ENCODE measurements at places on chromosomes 11 and 22.

GRCh38 chr22:41913040-41913719 is 1.7 kb downstream of the SHISA8 start:
- DNase-seq: no peak

DNA sequence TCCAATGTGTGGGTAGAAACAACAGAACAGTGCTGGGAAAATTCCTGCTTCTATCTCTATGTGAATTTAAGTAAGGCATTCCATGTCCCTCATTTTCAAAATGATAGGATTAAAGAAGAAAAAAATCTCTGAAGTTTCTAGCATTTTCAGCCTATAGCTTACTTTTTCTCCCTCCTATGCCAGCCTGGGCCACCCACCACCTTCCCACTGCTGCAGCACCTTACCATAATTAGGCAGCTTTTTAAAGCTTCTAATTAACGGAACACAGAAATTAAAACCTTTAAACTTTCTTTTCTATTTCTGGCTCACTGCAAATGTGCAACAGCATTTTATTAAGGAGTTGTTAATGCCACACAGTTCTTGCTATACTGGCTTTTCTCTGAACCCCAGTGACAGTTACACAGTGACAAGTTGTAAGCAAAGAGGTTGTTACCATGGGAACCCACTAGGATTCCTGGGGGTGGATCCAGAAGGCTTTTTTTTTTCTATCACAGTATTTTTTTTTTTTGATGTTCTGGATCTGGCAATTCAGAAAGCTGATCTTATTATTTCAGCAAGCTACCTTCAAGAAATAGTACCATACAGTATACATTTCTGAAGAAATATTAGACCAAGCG is 20.2 kb downstream of the CELF1 start:
- no peak for DNase-seq

DNA sequence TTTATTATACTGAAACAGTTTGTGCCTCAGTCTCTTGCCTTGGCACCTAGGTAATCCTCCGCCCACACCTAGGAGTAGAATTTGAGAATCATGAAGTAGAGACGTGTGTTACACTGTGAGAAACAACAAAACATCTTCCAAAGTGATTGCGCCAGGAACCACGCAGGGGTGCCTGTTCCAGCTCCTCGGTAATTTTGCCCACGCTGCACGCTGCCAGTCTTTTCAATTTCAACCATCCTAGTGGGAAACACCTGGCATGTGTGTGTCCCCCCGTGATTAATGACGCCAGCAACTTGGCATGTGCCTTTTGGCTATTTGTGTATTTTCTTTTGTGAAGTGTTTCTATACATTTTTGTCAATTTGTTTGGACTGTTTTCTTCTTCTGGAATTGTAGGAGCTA is 919.1 kb downstream of the BRD1 start:
- no peak for DNase-seq

GRCh38 chr11:94796863-94797262 is 28.7 kb downstream of the AMOTL1 start:
- DNase-seq: no peak

GRCh38 chr11:14189874-14190273 is 169.1 kb downstream of the RRAS2 start:
- no peak for DNase-seq

DNA sequence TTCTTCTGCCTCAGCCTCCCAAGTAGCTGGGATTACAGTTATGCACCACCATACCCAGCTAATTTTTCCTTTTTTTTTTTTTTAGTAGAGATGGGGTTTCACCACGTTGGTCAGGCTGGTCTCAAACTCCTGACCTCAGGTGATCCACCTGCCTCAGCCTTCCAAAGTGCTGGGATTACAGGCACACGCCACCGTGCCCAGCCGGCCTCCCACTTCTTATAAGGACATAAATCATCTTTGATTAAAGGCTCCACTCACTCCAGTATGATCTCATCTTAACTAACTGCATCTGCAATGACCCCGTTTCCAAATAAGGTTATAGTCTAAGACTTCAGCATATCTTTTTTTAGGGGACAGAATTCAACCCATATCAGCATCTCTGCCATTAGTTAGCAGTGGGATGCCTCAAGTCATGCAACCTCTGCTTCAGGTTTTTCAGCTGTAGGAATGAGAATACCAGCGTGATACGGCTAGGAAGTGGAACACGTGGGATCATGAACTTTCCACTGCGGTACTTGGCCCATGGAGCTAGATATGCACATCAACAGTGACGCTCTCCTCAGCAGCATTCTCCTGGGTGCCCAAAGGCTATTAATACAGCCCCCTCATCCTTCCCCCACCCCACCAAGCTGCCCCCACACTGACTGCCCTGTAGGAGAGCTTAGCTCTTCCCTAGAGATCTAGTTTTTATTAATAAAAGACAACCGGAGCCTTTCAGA is 41.4 kb downstream of the MCHR1 start:
- no peak for DNase-seq

GRCh38 chr22:32044913-32045312 is 1.9 kb downstream of the SLC5A1 start:
- no peak for DNase-seq

DNA sequence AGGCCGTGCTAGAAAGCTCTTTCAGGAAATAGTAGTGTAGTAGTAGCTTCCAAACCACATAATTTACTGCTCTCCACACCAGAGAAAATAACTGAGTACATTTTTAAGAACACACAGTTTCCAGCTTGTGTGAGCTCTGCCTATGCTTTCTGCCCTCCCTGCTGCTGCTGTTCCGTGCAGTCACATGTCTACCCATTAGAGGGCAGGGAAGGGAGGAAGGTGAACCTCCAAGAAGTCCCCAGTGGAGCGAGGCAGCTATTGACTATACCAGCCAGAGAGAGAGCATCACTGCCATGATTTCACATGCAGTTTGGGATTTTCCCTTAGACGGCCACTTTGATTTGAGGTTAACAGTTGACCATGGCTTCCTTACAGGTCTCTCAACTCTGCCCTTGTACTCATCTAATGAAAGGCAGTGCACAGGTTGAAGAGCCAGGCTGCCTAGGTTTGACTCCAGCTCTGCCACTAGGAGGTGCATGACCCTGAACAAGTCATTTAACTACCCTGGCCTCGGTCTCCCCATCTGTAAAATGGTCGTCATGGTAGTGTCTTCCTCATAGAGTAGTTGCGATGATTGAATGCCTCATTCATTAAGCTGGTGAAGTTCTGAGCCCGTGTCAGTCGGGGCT is 19.7 kb upstream of the CTTN start:
- no peak for DNase-seq

DNA sequence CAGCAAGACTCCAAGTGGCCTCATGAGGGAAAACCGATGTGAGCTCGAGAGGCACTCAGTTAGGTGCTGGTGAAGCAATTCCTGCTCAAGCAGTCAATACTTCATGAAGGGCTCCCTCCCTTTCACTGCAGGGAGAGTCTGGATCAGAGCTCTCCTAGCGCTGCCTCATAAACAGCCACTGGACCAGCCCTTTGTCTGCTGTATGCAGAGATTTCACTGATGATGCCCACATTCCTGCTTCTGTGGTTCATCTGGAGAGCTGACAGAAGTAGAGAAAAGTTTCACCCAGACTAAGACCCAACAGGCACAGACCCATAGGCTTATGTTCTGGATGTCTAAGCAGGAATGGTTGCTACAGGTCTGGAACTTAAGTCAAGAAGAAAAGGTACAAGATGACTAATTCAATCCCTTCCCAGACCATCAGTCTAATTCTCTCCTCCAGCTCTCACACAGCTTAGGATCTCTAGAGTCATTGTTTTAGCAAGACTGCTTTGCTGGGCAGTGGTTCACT is 4.0 kb downstream of the UCP2 start:
- no peak for DNase-seq

- DNase-seq: no peak
Measured at GRCh38 chr11:12380565-12381325, 3.4 kb downstream of the PARVA start.

- DNase-seq: no peak
Measured at GRCh38 chr11:19679952-19680828, 32.4 kb upstream of the NAV2 start.

- no peak for DNase-seq
Measured at GRCh38 chr22:35525687-35526332, 14.8 kb upstream of the RASD2 start.

DNA sequence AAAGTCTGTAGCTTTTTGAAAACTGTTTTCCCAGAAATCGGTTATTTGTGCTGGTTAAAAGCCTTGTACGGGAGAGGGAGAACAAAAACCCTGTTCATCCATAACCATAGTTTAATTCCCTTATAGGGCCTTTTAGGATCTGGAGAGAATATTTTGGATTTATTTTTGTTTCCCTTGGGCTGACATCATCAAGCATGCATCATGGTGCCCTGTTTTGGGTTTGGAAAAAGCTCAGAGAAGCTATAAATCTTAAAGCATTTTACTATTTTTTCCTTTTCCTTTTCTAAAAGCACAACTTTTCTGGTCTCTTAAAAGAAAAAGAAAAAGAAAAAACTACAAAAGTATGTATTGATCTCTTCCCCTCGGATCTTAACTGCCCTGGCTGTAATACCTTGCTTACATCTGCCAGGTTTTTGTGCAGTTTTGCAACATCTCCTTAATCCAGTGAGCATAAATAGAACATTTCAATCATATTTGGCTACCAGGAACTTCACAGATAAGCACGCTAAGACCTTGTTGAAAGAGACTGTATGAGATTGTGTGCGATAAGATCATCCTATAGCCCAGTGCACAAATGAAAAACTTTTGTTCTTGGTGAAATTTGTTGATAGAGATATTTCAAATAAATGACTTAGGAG is 88.0 kb downstream of the ZBTB16 start:
- DNase-seq: no peak

- DNase-seq: no peak
Measured at GRCh38 chr11:72157131-72157530, 21.6 kb downstream of the FOLR3 start.

GRCh38 chr11:133323354-133323753 is 208.9 kb downstream of the OPCML start:
- DNase-seq: no peak
